ENCODE measurements at places on chromosomes 3 and 15.

DNA sequence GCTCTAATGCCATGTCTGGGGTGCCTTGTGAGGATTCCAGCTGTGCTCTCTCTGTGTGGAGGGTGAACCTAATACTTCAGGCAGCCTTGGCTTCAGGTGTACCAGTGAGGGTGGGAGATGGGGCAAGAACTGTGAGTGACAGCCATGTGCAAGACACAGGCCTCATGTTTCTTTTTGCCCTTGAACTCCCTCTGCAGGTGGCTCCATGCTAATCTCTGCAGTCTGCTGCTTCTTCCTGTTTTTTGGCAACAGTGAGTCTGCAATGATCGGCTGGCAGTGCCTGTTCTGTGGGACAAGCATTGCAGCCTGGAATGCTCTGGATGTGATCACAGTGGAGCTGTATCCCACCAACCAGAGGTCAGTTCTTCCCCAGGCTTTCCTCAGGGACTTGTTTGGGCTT lies 189.3 kb downstream of the SV2B start:
- DNase-seq, result no peak

- DNase-seq, result no peak
These were observed 271.2 kb upstream of the TRIM42 start for GRCh38 chr3:140406655-140407054.

DNA sequence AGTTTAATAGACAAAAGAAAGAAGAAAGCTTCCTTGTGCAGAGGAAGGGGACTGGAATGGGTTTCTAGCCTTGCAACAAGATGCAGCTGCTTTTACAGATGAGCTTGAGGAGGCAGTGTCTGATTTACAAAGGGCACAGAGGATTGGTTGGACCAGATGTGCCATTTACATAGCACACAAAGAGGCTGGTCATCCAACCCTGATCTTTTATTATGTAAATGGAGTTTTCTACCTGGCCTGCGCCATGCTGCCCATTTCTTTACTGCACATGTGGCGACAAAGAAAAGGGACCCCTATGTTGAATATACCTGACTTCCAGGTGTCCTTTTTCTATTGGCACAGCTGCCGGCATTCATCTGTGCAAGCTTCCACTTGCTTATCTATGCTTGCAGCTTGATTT lies 409.4 kb upstream of the FRG2C start:
- no peak for DNase-seq

- peak; percentile 46 for DNase-seq
These were observed 13.4 kb downstream of the WDR48 start for GRCh38 chr3:39065197-39065596.

DNA sequence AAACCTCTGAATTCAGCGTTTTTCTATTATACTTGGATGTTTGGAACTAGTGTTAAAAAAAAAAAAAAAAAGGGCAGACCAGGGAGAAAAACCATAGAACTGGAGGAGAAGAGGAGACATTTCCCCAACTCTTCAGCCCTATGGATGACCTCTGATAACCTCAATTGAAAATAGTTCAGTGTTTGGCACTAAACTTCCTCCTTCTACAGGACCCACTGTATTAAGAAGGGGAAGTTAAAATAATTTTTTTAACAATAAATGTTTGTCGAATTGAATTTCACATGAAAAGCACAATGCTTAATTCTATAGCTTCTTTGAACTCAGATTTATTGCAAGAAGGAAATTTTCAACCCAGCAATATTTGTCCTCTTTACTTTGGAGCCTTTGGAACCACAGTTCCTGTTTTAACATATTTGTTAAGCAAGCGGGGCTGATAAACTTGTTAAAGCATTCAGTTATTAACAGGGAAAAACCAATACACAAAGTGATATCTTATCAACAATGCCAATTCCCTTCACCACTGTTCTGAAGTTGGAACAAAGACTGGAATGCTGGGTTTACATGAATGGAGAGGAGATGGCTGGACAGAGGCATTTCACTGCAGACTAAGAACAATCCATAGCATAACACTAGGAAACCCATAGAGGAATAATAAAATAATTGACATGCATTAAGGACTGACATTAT lies 3.1 kb upstream of the A4GNT start:
- DNase-seq, result no peak

GRCh38 chr3:188385295-188385694 lies 231.3 kb downstream of the LPP start:
- DNase-seq, result no peak

GRCh38 chr15:77361456-77361855 lies 58.4 kb downstream of the PEAK1 start:
- no peak for DNase-seq

DNA sequence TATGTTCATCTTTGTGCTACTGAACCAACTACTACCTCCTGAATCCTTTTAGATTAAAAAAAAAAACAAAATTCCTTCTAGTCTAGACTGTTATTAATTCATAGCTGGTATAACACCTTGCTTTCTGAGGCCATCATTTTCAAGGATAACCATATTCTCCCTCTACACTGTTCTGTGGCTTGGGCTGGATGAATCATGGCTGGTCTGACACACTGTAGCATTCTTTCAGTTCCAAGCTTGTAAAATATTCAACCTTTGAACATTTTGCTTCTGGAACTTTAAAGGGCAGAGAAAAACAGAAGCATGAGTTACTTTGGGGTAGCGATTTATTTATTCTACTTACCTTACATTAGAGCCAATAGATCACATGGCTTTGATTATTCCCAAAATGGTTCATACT lies 7.6 kb downstream of the HSPBAP1 start:
- DNase-seq, result peak; percentile 76

GRCh38 chr3:114858329-114858728 lies 288.8 kb downstream of the ZBTB20 start:
- DNase-seq, result no peak

GRCh38 chr3:119305286-119305685 lies 11.1 kb downstream of the ARHGAP31 start:
- DNase-seq, result no peak

- no peak for DNase-seq
These were observed 348.6 kb downstream of the ZBBX start for GRCh38 chr3:167031364-167032049.

DNA sequence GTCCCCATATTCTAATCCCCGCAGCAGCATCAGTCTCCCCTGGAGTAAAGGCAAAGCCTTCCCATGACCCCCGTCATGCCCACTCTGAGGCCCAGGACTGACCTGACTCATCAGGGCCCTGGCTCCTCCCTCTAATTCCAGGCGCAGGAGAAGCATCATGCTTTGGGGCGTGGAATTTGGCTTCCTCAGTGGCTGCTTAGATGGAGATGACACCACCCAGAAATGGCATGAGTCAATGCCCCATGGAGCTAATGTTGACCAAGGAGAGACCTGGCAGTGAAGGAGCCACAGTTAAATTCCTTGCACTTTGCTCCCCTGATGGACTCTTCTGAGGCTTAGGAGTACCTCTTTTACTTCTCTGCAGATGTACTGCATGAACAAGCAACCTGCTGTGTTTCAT lies 204.2 kb upstream of the PROK2 start:
- peak; percentile 12 for DNase-seq
